Right hindlimb (tissue), 1 donor: ENCODE measurements at places on chromosomes 3 and 15.

- no peak for DNase-seq
These were observed 75.0 kb downstream of the MCF2L2 start for GRCh38 chr3:183353421-183353820.

GRCh38 chr15:82952158-82953081, at the start of gene HOMER2:
HOMER2 (minus strand) TSS chr15:82952720; CDS start chr15:82952535, 185 bp downstream.
- peak; percentile 48 for DNase-seq

DNA sequence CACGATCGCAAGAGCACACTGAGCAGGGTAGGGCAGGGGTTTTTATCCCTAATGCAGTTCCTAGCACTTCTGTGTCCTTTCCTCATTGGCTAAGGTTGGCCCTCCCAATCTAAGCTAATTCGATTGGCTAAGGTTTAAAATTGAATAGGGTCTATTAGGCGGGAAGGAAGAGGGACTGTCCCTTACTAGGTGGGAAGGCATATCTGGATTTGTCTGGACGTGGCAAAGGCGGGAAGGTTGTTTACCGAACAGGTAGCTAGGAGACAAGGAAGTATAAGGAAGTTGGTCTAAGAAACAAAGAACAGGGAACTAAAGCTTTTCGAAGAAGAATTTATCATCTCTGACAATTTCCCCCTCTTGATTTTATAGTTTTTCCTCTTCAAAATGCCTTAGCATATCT, 24.8 kb upstream of the ATG7 start:
- no peak for DNase-seq

- DNase-seq, result no peak
These were observed 11.8 kb downstream of the INSYN1 start for GRCh38 chr15:73741321-73741836.

GRCh38 chr3:159346271-159346903, 544.5 kb downstream of the MFSD1 start:
- no peak for DNase-seq

DNA sequence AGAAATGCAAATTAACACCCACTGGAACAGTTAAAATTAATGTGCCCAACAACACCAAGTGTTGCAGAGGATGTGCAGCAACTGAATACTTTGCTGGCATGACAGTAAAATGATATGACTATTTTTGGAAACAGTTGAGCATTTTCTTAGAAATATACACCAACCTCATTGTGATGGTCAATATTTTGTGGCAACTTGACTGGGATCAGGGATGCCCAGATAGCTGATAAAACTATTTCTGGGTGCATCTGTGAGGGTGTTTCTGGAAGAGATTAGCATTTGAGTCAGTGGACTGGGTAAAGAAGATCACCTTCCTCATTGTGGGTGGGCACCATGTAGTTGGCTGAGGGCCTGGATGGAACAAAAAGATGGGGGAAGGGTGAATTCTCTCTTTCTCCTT, 57.9 kb downstream of the RPLP1 start:
- no peak for DNase-seq

GRCh38 chr3:124206225-124207055, 214.5 kb upstream of the ROPN1 start:
- no peak for DNase-seq

GRCh38 chr3:42647821-42648459, 5.6 kb upstream of the ZBTB47 start:
- DNase-seq, result no peak

GRCh38 chr3:77052733-77053670, 13.1 kb downstream of the ROBO2 start:
- DNase-seq, result no peak

DNA sequence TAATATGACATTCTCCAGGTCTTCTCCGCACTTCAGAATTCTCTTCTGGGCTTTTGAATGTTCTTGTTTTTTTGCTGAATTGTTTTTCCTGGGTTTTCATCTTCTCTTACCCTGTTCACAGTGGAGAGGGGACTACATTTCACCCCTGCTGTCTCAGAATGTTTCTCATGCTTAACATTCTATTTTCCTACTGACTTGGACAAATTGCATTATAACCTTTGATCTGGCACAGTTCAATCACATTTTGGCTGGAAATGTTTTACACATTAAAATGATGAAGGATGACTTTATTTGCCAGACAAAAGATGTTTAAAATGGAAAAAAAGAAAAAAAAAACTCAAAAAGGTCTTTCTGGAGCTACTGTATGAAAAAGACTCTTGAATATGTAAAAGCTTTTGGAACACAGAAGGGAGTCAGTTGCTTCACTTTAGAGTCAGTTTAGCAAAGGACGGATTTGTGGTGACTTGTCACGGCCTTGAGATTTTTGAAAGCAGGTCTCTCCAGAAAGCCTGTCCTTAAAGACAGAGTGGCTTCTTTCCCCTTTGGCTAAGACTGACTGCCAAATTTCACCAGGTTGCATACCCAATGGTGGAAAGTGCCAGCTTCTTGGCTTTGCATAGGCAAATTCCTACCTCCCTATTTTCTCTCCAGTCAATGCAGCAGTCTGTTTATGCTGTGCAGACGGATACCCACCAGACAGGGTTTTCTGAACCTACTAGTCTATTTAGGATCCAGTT, 401.0 kb upstream of the TBL1XR1 start:
- DNase-seq, result no peak

DNA sequence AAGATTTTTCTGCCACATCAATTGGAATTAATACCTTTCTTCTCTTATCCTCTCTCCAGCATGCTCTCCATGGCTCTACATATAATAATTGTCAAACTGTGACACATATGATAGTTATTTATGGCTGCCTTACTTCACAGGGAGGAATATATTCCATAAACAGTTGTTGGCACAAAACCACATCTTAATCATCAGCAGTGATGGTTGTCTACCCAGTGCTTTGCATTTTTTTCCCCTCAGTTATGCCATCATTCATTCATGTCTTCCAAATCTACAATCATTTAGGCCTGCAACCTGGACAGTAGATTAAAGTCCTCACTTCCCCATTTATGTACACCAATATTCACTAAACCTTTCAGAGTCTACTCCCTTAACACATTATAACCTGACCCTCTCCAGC, 107.7 kb downstream of the THRB start:
- no peak for DNase-seq

- no peak for DNase-seq
These were observed 32.5 kb downstream of the NAALADL2 start for GRCh38 chr3:174891524-174892203.

DNA sequence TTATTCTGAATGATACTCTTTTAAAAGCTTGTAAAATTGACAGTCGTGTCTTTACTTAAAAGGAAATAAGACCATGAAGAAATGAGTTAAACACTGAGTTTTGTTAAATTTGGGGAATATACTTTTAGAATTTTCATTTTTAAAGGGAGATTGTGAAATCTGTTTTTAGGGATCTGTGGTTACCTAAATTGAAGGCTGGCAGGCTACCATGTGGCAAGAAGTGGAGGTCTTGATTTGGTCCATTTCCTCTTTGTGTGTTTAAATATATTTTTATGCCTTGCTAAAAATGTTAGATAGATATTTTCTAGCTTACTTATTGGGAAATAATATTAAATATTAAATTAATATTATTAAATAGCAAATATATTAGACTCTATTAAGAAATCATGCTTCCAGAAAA, 36.6 kb upstream of the SLC22A13 start:
- no peak for DNase-seq

DNA sequence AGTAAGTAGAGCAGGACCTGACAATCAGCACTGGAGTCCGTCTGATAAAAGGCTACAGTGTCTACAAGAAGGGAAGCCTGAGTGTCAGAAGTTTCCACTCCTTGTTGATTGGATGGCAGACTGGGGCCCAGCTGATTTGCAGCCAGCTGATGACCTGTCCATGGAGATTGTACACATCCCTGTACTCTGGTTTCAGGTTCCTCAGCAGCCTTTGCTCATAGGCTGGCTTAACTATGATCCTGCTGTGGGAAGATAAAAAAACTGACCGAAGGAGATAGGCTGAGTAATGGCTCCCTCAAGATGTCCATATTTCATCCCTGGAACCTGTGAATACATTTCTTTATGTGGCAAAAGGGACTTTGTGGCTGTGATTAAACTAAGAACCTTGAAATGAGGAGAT, 11.7 kb upstream of the LACTB start:
- DNase-seq, result no peak

DNA sequence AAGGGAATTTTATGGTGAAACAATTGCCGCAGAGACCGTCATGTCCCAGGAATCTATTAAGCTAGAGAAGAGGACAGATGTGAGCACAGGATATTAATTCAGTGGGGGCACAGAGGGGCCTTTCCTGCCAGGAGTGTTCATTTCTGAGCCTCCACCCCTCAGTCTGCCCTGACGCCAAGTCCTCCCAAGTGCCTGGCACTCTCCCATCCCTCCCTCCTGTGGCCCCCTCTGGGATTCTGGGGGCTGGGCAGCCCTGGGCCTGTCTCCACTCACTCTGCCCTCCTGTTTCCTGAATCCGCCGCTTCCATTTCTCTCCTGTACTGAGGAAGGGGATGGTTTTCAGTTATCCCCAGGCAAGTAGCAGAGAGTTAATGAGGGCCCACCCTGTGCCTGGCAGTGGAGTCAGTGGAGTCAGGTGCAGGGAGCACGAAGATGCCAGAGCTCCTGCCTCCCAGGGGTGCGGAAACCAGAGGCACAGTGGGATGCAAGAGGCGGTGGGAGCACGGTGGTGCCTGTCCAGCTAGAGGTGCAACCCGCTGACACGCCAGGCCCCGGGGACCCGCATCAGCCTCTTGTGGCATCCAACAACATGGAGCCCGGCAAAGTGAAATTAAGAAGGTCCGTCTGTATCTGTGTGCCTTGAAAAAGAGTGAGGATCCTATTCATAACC, 212.5 kb downstream of the XXYLT1 start:
- DNase-seq, result no peak

DNA sequence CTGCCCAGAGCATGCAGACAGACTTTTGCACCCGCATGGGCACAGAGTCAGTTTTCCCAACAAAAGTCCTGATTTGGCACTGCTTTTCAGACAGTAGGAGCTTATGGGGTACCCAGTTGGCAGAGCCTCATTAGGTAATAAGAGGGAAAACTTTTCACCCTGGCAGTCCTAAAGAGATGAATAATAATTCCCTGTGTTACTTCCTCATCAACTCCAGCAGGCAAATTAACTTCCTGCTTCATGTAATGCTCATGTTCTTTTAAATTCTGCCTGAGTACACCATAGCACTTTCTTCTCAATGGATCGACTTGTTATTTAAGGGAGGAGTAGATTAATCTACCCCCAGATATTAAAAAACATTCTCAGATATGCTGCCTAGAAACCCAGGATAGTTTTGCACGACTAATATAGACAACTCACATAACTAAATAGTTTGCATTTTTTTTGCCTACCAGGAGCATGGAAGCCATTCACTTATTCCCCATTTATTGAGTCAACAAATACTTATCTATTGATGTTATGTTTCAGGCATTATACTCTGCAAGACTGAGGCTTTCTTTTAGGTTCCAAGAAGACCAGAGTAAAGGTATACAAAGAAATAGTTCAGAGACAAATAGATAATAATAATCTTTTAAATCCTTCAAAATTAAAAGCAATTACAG, 214.5 kb downstream of the KCNMB2 start:
- DNase-seq, result no peak

DNA sequence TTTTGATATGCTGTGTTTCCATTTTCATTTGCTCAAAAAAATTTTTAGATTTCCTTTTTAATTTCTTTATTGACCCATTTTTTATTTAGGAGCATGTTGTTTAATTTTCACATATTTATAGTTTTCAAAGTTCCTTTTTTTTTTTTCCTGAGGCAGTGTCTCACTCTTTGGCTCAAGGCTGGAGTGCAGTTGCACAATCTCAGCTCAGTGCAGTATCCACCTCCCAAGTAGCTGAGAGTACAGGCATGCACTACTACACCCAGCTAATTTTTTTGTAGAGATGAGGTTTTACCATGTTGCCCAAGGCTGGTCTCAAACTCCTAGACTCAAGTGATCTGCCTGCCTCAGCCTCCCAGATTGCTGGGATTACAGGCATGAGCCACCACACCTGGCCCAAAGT, 36.2 kb downstream of the PFN2 start:
- DNase-seq, result no peak

- DNase-seq, result no peak
These were observed 5.0 kb upstream of the SKIC8 start for GRCh38 chr15:78304216-78305066.

- DNase-seq, result no peak
These were observed 97.2 kb upstream of the TMCO5A start for GRCh38 chr15:37837276-37837675.

DNA sequence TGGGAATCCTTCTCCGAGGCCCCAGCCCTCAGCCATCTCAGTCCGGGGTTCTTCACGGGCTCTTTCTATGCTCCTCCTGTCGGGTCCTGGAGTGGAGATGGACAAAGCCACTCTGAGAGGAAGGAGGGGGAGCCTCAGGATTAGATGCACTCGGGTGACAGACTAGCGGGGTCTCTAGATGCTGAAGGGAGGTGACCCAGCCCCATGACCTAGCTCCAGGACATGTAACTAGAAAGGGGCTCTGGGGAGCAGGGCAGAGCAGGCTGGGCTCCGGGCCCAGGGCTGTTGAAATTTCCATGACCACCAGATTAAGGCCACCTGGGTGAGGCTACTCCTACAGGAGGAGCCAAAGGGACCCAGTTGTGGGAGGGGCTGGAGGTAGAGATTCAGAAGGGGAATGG, 14.8 kb upstream of the SKIC8 start:
- DNase-seq, result no peak
